ENCODE measurements at places on chromosomes 2 and 18. TPM values are rescaled to one million over a fixed set of nuclear protein-coding genes. Genes with fewer than 3 reads are reported as not detected.

DNA sequence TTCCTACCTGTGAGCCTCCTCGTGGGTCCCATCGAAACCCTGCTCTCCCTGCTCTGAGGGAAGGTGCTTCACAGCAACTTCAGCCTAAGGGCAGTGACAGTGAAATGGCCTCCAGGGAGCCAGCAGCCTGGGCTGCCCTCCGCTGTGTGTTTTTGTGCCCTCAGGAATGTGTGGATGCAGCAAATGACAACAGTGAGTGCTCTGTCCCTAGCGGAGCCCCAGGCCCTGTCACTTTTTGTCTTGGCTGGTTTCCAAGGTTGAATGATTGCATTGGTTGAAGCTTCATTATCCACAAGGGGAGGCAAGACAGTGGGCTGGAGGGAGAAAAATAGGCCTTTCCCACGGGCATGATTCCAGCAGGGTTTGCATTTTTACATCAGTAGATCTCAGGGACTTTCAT is 42.9 kb downstream of the STON1 start:
- DNase-seq = no peak
- H3K4me1 ChIP-seq = no peaks in the 10 kb centered on the region
- H3K27me3 ChIP-seq = no peaks in the 10 kb centered on the region
- H3K27ac ChIP-seq = no peak overlapping the region
- H3K36me3 ChIP-seq = no peaks in the 10 kb centered on the region

DNA sequence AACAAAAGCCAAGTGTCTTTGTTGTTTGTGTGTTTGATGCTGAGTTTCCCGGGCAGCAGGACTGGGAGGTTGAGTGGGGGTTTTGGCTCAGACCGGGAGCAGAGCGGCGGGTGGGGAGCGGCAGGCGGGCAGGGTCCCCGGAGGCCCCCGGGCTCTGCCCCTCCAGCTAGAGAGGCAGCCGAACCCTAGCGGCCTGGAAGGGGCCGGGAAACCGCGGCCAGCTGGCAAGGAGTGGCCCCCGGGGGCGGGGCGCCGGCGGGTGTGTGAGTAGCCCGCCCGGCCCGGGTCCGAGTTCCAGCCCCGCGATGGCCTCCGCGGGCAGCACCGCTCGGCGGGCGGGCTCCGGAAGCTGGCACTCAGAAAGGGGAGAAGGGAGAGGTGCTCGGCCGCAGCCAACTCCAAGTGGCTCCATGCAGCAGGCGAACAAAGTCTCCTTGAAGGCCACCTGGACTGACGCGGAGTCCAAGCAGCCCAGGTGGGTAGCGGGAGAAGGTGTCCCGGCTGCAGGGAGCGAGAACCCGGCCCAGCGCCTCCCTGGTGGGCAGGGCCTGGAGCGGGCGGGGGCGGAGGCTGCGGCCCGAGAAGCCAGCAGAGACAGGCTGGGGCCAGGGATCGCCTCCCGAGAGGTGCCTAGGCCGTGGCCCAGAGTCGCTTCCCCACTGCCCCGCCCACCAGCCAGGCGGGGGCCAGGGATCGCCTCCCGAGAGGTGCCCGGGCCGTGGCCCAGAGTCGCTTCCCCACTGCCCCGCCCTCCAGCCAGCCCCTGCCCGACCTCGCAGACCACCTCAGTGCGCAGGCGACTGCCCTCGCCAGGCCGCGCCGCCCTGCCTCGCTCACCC is at the start of gene ANKRD53:
Gene ANKRD53 (plus strand): TSS at position 290 of the 839 bp plus-strand sequence. CDS start 16 bp downstream, at position 306.
- peak within 1 kb of the TSS; percentile 70 for H3K27ac ChIP-seq
- H3K4me3 ChIP-seq = peak within 1 kb of the TSS; percentile 82
- H3K4me1 ChIP-seq = peaks cover 24% of the 10 kb centered on the region
- H3K27me3 ChIP-seq = peaks cover 2% of the 10 kb centered on the region
- no peaks in the 10 kb centered on the region for H3K36me3 ChIP-seq

GTF2A1L gene
- polyA plus RNA-seq = not detected

DNA sequence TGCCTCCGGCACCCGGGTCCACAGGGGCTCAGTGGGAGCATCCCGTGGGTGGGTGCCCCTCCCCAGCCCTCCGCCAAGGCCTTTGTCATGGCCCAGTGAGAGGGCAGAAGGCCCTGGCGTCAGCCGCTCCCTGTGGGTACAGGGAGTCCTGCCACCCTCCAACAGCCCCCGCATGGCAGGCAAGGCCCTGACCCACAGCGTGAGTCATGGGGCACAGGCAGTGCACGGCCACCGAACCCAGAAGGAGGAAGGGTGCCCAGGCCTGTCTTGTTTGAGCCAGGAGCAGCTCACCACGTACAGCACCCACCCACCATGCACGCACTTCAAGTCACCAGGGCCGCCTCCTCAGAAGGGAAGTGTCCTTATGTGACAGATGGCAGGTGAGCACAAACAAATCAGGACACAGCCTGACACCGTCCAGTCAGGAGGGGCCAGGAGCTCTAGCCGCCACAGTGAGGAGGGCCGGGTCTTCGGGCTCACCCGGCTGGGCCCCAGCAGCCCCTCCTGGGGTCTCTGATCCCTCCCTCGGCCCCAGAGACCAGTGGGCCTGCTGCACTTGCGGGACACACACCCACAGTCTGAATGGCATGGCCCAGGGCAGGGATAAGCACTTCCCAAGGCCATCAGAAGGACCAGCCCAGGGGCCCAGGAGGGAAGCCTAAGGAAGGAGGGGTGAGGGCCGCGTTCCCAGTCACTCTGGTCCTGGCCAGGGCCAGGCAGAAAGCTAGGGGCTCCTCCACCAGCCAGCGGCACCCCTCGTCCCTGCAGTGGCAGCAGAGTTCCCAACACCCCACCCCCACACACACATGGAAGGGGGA is 25.8 kb downstream of the BIN1 start:
- no peak overlapping the region for H3K4me3 ChIP-seq
- H3K36me3 ChIP-seq = no peaks in the 10 kb centered on the region
- H3K4me1 ChIP-seq = peaks cover 61% of the 10 kb centered on the region
- H3K27ac ChIP-seq = no peak overlapping the region
- H3K27me3 ChIP-seq = no peaks in the 10 kb centered on the region

DNA sequence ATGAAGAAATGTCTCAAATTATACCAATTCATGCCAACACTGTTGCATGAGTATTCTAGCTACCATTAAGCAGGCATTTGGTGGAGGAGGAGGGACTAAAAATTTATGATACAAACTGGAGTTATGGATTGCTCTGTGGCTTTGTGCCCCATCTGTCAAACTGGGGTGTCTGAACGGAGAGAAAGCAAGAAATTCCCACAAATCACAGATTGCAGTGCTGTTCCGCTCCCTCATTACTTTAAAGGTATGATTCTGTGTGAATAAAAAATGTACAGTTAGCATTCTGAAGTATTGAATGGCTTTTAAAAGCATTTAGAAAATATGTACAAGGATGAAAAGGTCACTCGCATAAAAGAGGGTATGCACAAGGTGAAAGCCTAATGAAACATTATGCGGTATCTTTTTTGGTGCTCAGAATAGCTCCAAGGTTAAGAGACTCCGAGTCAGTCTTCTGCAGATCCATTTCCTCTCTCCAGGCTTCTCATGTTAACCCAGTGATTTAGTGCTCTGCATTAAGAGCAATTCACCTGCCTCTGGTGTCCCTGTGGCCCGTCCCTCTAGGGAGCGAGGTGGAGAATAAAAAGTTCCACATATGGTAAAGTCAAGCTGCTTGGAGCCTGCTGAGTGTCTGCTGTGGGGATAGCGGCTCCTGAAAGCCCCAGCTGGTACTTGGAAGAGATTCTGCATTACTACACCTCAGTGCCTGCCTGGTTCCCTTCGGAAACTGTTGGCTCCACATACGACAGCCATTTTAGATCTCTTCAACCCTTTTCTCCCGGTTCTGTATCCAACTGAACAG is 184.2 kb downstream of the ZNF521 start:
- H3K4me1 ChIP-seq = peaks cover 13% of the 10 kb centered on the region
- H3K27me3 ChIP-seq = no peaks in the 10 kb centered on the region
- no peak overlapping the region for H3K4me3 ChIP-seq
- H3K36me3 ChIP-seq = no peaks in the 10 kb centered on the region
- no peak overlapping the region for H3K27ac ChIP-seq

DNA sequence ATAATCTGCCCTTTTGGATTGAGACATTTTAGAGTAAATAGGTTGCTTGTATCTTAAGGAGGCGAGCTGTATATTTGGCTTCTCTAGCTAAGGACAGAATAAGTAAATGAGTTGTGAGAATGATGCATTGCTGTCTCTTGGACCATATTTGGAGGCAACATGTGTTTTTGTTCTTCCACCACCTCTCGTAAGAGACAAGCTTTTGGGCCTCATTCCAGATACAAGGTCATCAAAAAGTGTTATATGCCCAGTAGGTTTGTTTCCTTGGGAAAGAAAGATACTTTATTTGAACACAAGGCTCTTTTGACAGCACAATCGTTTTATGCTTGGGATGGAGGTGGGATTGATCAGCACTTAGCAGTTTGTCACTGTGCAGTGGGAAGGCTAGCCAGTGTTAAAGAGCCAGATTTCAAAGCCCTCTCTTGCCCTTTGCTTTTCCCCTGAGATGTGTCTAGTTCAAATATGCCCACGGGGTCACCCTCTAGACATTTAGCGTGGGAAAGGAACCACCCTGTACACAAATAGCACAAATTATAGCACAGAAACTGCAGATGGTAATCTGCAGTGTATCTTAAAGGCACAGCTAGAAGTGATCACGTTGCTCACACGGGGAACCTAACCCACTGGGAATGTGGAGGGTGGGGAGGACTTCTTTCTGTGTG is 131.3 kb downstream of the MAP4K4 start:
- DNase-seq = no peak
- no peaks in the 10 kb centered on the region for H3K4me1 ChIP-seq
- no peaks in the 10 kb centered on the region for H3K27me3 ChIP-seq

DNA sequence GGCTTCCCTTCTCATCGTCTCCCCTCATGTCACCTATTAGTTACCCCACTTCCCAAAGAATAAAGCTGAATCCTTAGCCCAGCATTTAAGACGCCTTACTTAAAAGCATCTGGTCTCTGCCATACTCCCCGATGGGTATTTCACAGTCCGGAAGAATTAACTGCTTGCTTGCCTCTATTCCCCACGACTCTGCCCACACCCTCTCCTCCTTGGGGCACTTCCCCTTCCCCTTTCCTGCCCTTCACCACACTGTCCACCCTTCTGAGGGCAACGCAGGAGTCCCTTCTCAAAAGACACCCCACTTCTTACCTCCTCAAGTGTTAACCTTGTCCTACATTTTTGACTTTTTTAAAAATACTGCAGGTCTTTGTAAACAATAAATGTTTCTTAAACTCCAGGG is 60.1 kb upstream of the RMP24 start:
- no peak overlapping the region for H3K27ac ChIP-seq
- DNase-seq = peak; percentile 2
- peak overlapping the region; percentile 64 for H3K4me3 ChIP-seq
- peaks cover 12% of the 10 kb centered on the region for H3K4me1 ChIP-seq

GRCh38 chr2:214896274-214896673 is 86.8 kb upstream of the BARD1 start:
- DNase-seq = no peak
- H3K27ac ChIP-seq = no peak overlapping the region
- H3K27me3 ChIP-seq = no peaks in the 10 kb centered on the region

DNA sequence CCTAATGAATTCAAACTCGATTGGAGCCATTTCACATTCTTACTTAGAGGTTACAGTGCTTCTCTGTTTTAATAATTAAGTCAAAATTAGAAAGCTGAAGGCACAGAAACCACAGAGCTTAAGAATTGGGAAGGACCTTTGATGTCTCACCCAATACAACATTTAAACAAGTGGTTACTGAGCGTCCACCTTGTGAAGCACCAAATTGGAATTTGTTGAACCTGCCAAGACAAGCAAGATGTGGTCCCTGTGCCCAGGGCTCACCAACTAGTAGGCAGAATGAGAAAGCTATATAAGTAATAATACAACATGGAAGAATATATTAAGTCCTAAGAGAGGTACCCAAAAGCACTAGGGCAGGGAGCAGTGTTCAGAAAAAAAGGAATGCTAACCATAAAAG is 64.5 kb upstream of the NPAS2 start:
- no peaks in the 10 kb centered on the region for H3K36me3 ChIP-seq
- DNase-seq = no peak
- H3K4me3 ChIP-seq = no peak overlapping the region
- H3K27me3 ChIP-seq = peaks cover 11% of the 10 kb centered on the region
- no peak overlapping the region for H3K27ac ChIP-seq

DNA sequence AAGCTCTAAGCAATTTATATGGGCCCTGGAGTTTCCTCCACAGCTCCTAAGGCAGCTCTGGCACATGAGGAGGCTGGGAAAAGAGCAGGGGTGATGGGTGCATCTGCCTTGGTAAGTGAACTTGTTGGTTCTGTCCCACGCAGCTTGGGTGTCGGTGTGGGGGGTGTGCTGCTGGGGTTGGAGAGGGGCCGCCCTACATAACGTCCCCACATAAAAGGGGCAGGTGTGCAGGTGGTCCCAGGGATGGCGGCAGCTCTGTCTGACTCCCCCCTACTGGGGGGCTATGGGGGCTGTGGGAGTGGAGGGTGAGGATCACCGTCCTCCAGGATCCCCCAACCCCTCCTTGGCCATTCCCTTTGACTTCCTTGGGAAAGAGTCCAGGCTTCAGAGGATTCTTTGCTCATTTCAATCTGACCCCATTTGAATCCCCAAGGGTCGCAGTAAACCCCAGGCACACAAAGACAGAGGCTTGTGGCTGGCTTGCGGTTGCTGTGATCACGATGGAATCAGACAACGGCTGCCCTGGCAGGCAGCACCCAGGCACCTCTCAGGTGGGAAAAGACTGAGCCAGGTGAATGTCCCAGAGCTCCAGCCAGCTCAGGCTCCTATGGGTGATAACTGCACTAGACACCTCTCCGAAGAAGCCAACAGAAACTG is 34.5 kb upstream of the CD8A start:
- H3K4me1 ChIP-seq = no peaks in the 10 kb centered on the region
- no peaks in the 10 kb centered on the region for H3K36me3 ChIP-seq
- no peak for DNase-seq

- no peak for DNase-seq
- no peaks in the 10 kb centered on the region for H3K27me3 ChIP-seq
- H3K4me3 ChIP-seq = no peak overlapping the region
- no peaks in the 10 kb centered on the region for H3K36me3 ChIP-seq
- no peak overlapping the region for H3K27ac ChIP-seq
Measured at GRCh38 chr18:48042431-48042830, 112.0 kb upstream of the SMAD2 start.

GRCh38 chr2:238282861-238283738 is 5.3 kb downstream of the PER2 start:
- peaks cover 13% of the 10 kb centered on the region for H3K4me1 ChIP-seq
- no peaks in the 10 kb centered on the region for H3K27me3 ChIP-seq
- H3K4me3 ChIP-seq = no peak overlapping the region

DNA sequence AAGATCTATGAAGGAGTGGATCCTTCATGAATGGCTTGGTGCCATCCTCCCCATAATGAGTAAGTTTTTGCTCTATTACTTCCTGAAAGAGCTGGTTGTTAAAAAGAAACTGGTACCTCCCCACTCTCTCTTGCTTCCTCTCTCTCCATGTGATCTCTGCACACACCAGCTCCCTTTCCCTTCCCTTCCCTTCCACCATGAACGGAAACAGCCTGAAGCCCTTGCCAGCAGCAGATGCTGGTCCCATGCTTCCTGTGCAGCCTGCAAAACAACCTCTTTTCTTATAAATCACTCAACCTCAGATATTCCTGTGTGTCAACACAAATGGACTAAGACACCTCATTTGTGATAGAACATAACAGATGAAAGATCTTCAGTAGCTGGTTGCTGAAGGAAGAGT is 303.5 kb upstream of the ACVR2A start:
- H3K27ac ChIP-seq = no peak overlapping the region
- H3K4me1 ChIP-seq = peaks cover 6% of the 10 kb centered on the region
- H3K4me3 ChIP-seq = no peak overlapping the region
- no peaks in the 10 kb centered on the region for H3K36me3 ChIP-seq
- no peak for DNase-seq

All from CD14-positive monocyte (primary cell).